ENCODE measurements at places on chromosomes 1 and 21.

DNA sequence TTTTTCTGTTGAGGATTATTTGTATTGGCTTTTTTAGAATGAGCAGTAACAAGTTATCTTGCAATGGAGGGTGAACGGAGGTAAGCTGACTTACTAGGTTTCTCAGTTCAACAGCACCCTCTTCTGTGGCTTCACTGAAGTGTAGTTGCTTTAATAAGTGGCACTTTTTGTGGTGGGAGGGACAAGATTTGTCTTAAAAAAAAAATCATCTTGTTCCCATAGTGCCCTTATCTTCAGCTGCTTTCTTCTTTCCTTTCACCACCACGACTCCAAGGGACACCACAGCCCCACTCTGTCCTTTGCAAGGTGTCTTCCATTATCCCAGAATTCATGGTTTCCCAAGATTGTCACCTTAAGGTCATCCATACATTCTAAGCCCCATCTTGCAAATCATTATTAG, 92.9 kb downstream of the PIGK start:
- no peak for DNase-seq

DNA sequence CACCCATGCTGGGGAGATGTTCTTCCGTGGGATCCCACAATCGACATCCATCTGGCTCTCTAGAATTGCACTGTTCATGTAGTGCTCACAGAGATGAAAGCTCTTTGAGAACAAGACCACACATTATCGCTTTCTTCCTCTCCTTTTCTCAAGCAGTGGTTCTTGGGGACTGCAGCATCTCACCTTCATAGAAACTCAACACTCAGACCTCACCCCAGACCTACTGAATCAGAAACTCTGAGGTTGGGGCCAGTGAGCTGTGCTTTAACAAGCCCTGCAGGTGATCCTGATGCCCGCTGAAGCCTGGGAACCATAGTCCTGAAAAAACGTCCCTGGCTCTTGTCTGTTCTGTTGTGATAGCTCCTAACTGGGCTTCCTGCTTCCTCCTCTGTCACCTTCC, 251.3 kb upstream of the FGGY start:
- DNase-seq = no peak

- no peak for DNase-seq
Observed at GRCh38 chr1:28002600-28002999, 42.8 kb downstream of the XKR8 start.

- no peak for DNase-seq
Observed at GRCh38 chr1:181251001-181251712, 162.7 kb downstream of the IER5 start.

- no peak for DNase-seq
Observed at GRCh38 chr1:27402349-27402754, 9.9 kb downstream of the GPR3 start.

DNA sequence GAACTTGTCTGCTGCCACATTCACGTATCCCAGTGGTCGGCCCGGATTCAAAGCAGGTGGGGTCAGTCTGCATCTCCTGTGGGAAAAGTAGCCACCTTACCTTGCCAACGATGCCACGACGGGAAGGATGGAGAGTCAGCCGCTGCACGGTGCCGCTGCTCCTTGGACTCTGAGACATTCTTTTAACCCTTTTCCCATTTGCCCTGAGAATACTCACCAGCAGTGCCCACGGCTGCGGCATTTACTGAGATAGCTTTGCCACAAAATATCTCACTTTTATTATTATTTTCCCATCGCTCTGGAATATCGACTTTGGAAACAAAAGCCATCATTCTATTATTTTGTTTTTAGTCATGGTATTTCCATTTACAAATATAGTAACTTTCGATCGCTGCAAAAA, 15.3 kb upstream of the TTC34 start:
- no peak for DNase-seq

GRCh38 chr1:19317126-19317910, 5.2 kb downstream of the SLC66A1 start:
- DNase-seq = no peak

DNA sequence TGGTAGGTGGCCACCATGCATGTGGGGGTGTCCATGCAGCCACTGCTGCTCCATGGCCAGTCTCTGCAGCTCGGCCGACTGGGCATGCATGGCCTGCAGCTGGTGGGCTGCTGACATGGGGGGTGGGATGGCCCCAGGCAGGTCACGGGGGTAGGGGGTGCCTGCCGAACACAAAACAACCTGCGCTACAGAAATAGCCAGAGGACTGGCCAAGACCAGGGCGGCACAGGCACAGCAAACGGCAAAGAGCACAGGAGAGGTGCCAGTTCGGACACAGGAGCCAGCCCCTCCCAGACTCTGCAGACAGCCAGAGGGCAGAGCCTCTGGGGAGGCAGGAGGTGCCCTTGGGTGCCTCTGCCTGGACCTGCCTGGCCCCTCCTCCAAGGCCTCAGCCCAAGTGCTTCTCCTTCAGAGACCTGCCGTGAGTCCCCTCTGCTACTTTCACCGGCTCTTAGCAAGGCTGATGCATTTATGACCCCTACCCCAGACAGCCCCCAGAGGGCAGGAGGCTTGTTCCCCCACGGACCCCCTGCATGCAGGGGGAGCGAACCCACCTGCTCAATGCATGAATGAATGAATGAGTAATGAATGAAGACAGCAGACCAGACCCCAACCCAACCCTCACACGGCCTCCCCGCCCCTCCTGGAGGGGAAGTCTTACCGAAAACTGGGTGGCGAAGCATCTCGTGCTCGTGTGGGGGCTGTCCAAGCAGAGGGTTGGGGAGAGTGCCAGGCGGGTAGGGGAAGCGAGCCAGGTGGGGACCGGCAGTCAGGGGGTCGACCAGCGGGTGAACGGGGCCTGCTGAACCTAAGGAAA, 37.7 kb downstream of the SLC45A1 start:
- no peak for DNase-seq

DNA sequence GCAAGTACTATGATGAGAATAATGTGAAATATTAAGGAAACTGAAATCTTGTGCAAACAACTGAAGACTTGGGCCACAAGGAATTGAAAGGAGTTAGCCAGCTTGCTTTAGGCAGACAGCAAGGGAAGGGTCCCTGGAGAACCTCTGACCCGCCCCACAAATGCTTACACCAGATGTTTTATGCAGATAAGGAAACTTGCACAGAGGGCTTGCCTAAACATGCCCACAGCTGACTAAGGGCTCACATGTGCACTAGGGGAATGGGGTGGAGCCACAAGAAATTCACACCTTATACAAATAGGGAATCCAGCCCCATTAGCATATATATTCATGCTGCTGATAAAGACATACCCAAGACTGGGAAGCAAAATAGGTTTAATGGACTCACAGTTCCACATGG, 86.1 kb upstream of the CYYR1 start:
- no peak for DNase-seq

Measured in esophagus squamous epithelium (tissue), 5 donors.